ENCODE measurements at places on chromosomes 1 and 21.

GRCh38 chr1:19344372-19344810, 32.3 kb downstream of the SLC66A1 start:
- peak; percentile 68 for DNase-seq

DNA sequence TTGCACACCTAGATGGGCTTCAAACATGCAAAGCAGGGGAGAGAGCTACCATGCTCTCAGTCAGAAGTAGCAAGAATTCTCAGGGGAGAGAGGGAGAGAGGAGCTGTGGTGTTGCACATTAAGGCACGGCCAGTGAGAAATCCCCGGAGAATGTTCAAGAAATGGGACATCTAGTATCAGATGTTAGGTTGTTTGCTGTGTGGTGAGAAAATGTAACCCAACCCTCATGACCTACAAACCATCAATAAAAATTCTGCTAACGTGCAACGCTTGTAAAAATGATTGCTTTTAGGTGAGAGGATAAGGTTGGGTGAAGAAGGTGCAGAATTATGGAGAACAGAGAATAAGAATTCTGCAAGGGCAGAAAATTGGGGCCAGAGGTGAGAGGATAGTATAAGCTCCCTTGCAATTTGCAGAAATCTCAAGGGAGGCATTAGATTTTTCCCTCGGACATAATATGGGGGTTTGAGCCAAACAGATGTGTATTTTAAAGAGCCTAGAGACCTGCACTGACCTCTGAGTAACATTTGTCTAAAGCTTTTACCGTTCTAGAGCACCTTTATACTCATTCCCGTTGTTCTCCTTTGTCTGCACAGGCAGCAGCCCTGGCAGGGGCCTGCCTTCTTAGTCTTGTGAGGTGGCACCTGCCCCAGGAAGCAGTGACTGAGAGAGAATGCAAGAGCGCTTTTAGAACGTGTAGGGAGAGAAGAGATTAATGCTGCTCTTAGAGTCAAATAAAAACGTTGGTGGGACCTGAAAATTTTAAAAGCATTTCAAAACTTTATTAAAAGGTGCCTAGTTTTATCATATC, 25.4 kb upstream of the KIAA0040 start:
- no peak for DNase-seq

- DNase-seq = no peak
These were observed 523.0 kb downstream of the PTPRC start for GRCh38 chr1:199161766-199162303.

DNA sequence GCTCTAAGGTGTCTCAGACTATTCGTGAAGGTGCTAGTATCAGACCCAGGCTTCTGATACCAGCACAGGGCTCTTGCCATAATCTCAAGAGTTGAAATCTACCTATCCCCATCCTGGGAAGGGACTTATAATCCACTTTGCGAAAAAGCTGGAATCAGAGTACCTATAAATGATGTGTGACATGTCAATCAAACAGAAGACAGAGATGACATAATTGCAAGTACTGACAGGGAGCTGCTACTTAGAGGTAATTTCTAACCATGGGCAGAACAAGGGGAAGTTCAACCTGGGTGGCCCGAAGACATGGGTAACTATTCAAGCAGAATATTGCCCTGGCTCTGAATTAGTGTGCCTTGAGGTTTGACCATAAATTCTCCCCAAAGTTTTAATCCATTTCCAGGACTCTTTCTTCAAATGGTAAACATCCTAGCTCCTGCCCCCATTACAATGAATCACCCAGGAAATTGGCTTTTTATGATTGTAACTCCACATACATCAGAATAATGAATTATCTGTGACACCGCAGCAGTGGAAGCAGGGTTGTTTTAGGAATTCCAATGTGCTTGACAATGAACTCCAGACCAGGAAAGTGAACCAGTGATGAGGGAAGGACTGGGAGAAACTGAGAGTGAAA, 37.2 kb downstream of the KANK4 start:
- no peak for DNase-seq

- no peak for DNase-seq
These were observed 34.5 kb upstream of the CSF3R start for GRCh38 chr1:36517011-36517771.

DNA sequence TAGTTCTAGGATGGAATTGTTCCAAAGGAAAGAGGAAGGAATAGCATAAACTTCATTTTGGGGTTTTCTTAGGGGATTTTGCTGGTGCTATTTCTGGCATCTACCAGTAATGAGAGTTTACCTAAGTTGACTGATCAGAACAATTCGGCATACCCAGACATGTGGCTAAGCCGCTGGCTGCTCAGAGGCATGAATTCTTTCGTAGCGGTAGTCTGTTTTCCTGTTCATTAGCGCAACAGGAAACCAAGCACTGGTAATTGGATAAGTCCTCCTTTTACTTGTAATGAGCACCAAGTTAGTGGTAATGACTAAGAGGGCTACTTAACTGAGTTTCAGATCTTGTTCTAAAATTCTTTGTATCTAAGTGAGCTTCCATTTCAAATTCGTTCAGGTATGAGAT, 38.6 kb downstream of the C21orf91 start:
- DNase-seq = no peak

GRCh38 chr21:35335951-35336446, 286.9 kb upstream of the RUNX1 start:
- DNase-seq = no peak

DNA sequence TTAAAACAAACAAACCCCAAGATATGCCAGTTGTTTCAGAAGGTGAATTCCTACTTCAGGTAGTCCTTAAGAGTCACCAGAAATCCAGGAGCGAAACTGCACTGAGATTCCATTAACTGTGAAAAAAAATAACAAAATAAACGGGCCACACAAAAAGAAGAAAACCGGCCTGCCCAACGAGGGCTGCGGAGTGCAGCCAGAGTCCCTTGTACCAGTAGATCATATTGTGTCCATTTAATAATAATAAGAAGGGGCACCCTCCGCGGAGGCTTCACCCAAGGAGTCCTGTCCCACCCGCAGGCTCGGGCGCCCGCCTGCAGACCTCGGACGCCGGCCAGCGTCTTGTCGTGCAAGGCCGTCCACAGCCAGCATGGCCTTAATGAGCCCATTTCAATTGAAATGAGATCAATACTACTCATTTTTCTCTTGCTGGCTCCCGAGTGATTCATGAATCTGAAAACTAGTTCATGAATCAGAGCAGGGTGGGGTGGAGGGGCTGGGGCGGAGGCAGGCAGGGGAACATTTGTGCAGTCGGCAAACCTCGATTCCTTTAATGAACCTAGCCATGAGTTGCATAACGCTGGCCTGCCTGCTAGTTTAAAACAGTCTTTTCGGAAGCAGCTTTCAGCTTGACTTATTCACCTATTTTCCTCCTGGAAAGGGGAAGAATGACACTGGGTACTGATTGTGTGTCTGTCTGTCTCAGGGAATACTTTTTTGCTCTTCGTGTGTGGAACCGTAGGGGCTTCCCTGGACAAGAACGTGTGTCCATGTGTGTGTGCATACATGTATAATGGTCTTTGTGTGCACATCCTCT, 113.1 kb upstream of the IRF2BP2 start:
- DNase-seq = peak; percentile 71

DNA sequence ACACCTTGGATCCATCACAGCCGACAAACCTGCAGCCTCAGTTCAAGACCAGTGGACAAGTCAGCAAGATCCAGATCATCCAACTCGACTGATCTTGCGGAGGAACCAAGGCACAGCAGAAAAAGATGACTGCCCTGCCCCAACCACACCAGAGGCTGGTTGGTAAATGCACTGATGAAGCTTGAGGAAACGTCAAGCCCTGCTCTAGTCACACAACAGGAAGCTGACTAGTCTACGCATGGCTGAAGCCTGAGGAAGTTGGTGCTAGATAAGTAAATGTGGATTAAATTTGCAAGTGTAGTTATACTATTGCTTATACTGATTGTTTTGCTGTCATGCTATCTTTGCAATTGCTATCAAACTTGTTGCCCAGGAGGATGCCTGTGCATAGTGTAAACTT, 89.0 kb downstream of the LIPI start:
- no peak for DNase-seq

DNA sequence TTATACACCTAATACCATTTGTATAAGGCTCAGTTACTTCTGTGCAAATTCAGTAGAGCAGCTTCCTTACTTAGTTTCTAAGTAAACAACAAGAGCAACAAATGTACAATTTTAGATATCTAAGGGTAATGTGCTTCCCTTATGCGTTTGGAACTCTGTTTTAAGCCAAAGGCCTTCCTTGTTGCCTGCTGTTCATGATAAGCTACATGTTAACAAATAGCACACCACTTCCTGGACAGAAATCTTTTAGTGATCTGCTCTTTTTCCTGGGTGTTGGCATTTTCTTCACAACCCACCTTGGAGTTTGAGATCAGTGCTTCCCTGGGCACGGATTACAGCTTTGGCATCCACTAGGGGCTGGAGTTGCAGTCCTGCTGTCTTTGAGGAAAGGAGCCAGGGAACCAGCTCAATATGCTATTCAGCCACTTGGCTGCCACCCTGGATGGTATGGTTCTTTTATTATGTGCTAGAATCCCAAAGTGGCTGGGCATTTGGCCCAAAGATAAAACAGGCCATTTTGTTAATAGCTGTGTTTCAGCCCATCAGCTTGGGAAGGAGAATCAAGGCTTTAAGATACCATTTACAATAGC, 55.6 kb upstream of the ADAR start:
- no peak for DNase-seq

DNA sequence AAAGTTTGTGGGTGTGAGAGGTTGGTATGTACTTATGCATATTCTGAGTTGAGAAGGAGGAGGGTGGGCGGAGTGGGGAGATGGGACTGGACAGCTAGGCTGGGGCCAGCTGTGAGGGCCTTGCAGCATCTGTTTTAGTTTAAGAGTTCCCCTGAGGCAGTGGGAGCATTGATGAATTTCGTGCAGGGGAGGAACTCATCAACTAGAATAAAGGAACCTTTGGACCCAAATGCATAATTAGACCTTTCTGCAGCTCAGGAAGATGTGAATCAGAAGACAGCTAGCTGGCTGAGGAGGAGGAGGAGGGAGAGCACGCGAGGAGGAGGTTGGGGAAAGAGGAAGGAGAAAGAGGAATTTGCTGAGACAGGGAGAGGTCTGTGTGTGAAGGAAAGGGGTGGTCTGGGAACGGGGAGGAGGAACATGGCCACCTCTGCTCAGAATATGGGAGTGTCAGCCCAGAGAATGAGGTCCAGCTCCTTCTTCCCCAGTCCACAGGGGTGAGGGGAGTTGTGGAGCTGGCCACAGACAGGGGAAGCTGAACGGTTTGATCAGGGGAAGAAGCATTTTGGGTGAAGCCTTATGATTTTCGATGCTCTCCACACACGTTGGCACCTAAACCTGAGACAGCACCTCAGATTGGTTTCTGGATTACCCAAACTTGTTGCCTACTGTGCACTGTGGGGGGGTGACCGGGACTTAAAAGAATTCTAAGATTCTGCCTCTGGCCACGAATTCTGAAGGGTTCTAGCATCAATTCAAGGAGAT, 27.7 kb downstream of the MYOG start:
- DNase-seq = no peak

DNA sequence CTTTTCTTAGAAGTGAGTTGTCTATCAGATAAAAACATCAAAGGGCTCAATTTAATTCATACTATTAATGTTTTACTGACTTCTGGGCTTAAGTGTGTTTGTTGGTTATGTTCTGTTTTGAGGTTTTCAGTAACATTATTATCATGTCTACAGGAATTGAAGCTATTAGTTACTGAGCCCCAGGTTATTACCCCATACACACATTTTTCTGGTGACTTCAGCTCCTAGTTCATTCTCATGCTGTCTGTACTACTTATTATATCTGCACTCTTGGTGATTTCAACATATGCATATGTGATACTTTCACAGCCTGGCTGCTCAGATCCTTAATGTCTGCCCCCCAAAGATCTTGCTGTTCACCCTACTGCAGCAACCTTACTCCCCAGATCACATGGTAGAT, 27.0 kb upstream of the SGIP1 start:
- DNase-seq = no peak

GRCh38 chr1:224739303-224739996, 123.3 kb downstream of the CNIH3 start:
- no peak for DNase-seq

DNA sequence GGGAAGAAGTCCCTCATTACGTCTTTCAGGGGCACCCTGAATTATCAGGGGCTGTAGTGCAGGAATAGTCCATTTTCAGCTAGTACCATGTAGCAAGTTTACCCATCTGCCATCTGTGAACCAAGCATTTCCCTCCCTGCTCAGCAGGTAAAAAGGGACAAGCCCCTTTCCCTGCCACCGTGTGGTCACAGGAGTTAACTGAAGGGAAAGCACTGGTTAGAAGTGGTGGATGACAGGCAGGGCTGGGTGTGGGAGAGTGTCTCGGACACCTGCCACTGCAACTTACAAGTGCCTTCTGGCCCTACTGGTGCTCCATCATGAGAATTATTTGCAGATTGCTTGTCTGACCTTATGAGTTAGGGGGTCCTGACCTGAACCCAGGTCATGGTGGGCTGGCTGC, 32.0 kb upstream of the IGSF5 start:
- DNase-seq = no peak

- DNase-seq = no peak
These were observed 62.3 kb downstream of the DHRS3 start for GRCh38 chr1:12555411-12556367.

DNA sequence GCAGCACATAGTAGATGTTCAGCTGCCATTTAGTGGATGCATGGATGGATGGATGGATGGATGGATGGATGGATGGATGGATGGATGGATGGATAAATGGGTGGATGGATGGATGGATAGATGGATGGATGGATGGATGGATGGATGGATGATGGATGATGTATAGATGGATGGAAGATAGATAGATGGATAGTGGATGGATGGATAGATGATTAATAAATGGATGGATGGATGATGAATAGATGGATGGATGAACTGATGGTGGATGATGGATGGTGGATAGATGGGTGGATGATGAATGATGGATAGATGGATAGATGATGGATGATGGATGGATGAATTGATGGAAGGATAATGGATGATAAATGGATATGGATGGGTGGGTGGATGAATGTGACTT, 20.6 kb downstream of the MATN1 start:
- no peak for DNase-seq

- DNase-seq = no peak
These were observed 1050.1 kb downstream of the PLA2G4A start for GRCh38 chr1:187878883-187879282.

DNA sequence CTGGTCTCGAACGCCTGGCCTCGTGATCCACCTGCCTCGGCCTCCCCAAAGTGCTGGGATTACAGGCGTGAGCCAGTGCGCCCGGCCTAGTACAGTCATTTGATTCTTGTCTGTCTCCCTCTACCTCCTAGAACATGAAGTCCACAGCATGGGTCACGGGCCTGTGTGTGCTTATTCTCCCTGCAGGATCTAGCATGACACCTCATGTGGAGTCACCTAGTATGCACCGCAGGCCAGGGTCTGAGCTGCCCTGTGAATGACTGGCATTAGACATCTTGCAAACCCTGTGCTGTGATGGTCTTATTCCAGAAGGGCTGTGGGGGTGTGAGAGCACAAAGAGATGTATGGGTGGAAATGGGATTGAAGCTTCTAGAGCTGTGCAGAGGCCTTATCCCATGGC, 133.2 kb downstream of the GALNT2 start:
- no peak for DNase-seq

GRCh38 chr21:45347712-45348499, 57.1 kb upstream of the COL18A1 start:
- no peak for DNase-seq
